Ammon's horn (tissue), 1 donor: ENCODE measurements at places on chromosomes 6 and 20.

GRCh38 chr6:125046107-125046925 lies 84.1 kb downstream of the RNF217 start:
- DNase-seq = no peak

GRCh38 chr20:3740615-3741301 lies 8.3 kb downstream of the HSPA12B start:
- DNase-seq = no peak

- no peak for DNase-seq
These were observed 30.2 kb downstream of the EPHA7 start for GRCh38 chr6:93389192-93389591.

GRCh38 chr6:110355727-110356126 lies 2.4 kb downstream of the METTL24 start:
- peak; percentile 68 for DNase-seq
